Activated T-helper 17 cell treated with anti-CD3 and anti-CD28 coated beads, Interleukin-2, amount 50 U/mL, for 72 hours (primary cell): ENCODE measurements at places on chromosomes 5 and 9.
A peak's percentile ranks its signal among the peaks of the same experiment; 100 is the strongest.

GRCh38 chr5:159398936-159399335 lies 68.6 kb upstream of the IL12B start:
- no peaks in the 10 kb centered on the region for H3K4me1 ChIP-seq
- H3K36me3 ChIP-seq: no peaks in the 10 kb centered on the region
- no peak for ATAC-seq

DNA sequence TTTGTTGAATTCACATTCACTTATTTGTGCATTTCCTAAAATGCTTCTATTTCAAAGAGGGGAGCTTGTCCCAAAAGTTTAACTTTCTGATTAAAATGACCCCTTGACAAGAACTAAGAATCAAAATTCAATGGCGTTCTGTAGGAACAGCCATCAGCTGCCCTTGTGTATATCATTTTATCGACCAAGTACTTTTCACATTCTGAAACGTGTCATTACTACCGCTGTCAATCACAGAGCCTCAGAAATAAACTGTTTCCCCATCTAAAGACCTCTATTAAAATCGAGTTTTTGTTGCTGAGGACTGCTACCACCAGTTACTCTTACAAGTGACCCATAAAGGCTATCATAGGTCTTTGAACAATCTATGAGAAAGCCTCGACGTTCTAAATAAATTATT lies 1.6 kb upstream of the FOXD1 start:
- peaks cover 4% of the 10 kb centered on the region for H3K36me3 ChIP-seq
- ATAC-seq: no peak
- H3K4me3 ChIP-seq: no peak overlapping the region
- no peaks in the 10 kb centered on the region for H3K4me1 ChIP-seq
- H3K27me3 ChIP-seq: peaks cover 49% of the 10 kb centered on the region

DNA sequence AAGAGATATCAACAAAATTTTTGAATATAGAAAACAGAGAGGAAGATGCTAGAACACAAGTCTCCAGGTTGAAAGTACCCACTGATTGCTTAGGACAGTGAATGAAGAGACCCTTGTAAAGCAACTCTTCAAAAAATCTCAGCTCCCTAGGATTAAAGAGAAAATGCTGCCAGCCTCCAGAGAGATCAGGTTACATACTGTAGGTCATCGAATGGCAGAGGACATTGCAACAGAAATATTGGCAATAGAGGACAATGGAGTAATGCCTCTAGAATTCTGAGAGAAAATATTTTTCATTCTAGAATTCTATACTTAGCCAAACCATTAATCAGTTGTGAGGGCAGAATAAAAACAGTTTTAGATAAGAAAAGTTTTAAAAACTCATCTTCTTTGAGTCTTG lies 43.1 kb upstream of the ELL2 start:
- no peak for ATAC-seq
- no peak overlapping the region for H3K27ac ChIP-seq
- no peaks in the 10 kb centered on the region for H3K27me3 ChIP-seq
- H3K36me3 ChIP-seq: no peaks in the 10 kb centered on the region
- no peak overlapping the region for H3K4me3 ChIP-seq

GRCh38 chr5:13613621-13614020 lies 330.9 kb downstream of the DNAH5 start:
- no peaks in the 10 kb centered on the region for H3K27me3 ChIP-seq
- no peak overlapping the region for H3K4me3 ChIP-seq
- no peak overlapping the region for H3K27ac ChIP-seq
- H3K36me3 ChIP-seq: no peaks in the 10 kb centered on the region
- no peak for ATAC-seq
- no peaks in the 10 kb centered on the region for H3K4me1 ChIP-seq

- no peak for ATAC-seq
- H3K4me1 ChIP-seq: no peaks in the 10 kb centered on the region
- peaks cover 9% of the 10 kb centered on the region for H3K27me3 ChIP-seq
- no peak overlapping the region for H3K4me3 ChIP-seq
- H3K27ac ChIP-seq: no peak overlapping the region
Measured at GRCh38 chr9:109254317-109254716, 66.5 kb downstream of the EPB41L4B start.

DNA sequence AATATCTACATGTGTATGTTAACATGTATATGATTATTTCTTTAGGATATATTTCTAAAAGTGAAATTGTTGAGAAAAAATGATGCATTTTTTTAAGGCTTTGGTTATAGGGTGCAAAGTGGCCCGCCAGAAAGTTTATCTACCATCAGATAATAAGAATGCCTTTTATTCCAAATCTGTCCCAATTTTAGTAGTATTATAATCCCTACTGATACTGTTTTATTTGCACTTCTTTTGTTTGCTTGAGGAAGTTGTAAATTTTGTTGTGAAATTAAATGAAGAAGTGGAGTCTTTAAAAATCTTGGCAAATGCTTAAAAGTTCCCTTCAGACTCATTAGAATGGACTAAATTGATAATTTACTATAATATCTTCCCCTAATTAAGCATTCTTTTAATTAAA lies 73.0 kb downstream of the NIPBL start:
- no peaks in the 10 kb centered on the region for H3K27me3 ChIP-seq
- no peak for ATAC-seq
- peaks cover 8% of the 10 kb centered on the region for H3K36me3 ChIP-seq
- H3K27ac ChIP-seq: no peak overlapping the region

GRCh38 chr9:127921557-127922120 lies 4.8 kb upstream of the ST6GALNAC4 start:
- H3K4me1 ChIP-seq: peaks cover 4% of the 10 kb centered on the region
- ATAC-seq: peak; percentile 37
- no peaks in the 10 kb centered on the region for H3K27me3 ChIP-seq

- H3K27me3 ChIP-seq: no peaks in the 10 kb centered on the region
- H3K27ac ChIP-seq: no peak overlapping the region
- no peaks in the 10 kb centered on the region for H3K36me3 ChIP-seq
- H3K4me1 ChIP-seq: no peaks in the 10 kb centered on the region
Measured at GRCh38 chr5:156135531-156135930, 191.4 kb upstream of the SGCD start.

DNA sequence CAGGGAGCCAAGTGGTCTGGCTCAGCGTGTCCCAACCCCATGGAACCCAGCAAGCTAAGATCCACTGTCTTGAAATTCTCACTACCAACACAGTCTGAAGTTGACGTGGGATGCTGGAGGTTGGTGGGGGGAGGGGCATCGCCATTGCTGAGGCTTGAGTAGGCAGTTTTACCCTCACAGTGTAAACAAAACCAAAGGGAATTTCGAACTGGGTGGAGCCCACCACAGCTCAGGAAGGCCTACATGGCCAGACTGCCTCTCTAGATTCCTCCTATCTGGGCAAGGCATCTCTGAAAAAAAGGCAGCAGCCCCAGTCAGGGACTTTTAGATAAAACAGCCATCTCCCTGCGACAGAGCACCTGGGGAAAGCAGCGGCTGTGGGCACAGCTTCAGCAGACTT lies 17.1 kb upstream of the FBXL17 start:
- no peaks in the 10 kb centered on the region for H3K36me3 ChIP-seq
- no peaks in the 10 kb centered on the region for H3K4me1 ChIP-seq
- ATAC-seq: no peak

DNA sequence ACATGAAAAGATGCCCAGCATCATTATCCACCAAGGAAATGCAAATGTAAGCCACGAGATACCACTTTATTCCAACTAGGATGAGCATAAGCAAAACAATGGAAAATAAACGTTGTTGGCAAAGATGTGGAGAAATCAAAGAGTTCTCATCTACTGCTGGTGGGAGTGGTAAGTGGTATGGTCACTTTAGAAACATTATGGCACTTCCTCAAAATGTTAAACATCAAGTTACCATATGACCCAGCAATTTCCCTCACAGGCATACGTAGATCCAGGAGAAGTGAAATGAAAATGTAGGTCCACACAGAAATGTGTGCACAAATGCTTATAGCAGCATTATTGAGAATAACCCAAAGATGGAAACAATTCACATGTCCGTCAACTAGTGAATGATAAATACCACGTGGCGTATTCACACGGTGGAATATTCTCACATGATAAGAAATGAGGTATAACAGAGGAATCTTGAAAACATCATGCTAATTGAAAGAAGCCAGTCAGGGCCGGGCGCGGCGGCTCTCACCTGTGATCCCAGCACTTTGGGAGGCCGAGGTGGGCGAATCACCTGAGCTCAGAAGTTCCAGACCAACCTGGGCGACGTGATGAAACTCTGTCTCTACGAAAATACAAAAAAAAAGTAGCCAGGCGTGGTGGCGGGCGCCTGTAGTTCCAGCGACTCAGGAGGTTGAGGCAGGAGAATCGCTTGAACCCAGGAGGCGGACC lies 16.4 kb upstream of the FLT4 start:
- H3K27ac ChIP-seq: no peak overlapping the region
- no peaks in the 10 kb centered on the region for H3K36me3 ChIP-seq
- peaks cover 4% of the 10 kb centered on the region for H3K4me1 ChIP-seq
- no peak for ATAC-seq
- H3K27me3 ChIP-seq: peaks cover 19% of the 10 kb centered on the region
- no peak overlapping the region for H3K4me3 ChIP-seq

- H3K4me3 ChIP-seq: peak overlapping the region; percentile 89
- H3K27me3 ChIP-seq: no peaks in the 10 kb centered on the region
- peak overlapping the region; percentile 97 for H3K27ac ChIP-seq
- peaks cover 56% of the 10 kb centered on the region for H3K4me1 ChIP-seq
- peak; percentile 23 for ATAC-seq
Measured at GRCh38 chr9:35070823-35071813, 1.3 kb downstream of the VCP start.

- no peak overlapping the region for H3K4me3 ChIP-seq
- H3K27me3 ChIP-seq: peaks cover 17% of the 10 kb centered on the region
- no peak overlapping the region for H3K27ac ChIP-seq
- H3K36me3 ChIP-seq: no peaks in the 10 kb centered on the region
Measured at GRCh38 chr5:171494452-171495121, 75.1 kb downstream of the FGF18 start.

DNA sequence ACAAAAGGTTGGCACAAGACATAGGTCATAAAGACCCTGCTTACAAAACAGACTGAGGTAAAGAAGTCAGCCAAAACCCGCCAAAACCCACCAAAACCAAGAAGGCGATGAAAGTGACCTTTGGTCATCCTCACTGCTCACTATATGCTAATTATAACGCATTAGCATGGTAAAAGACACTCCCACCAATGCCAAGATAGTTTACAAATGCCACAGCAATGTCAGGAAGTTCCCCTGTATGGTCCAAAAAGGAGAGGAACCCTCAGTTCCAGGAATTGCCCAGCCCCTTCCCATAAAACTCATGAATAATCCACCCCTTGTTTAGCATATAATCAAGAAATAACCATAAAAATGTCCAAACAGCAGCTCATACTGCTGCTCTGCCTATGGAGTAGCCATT lies 27.7 kb downstream of the MLLT3 start:
- H3K27ac ChIP-seq: no peak overlapping the region
- no peaks in the 10 kb centered on the region for H3K27me3 ChIP-seq
- H3K36me3 ChIP-seq: peaks cover 18% of the 10 kb centered on the region
- peaks cover 11% of the 10 kb centered on the region for H3K4me1 ChIP-seq

DNA sequence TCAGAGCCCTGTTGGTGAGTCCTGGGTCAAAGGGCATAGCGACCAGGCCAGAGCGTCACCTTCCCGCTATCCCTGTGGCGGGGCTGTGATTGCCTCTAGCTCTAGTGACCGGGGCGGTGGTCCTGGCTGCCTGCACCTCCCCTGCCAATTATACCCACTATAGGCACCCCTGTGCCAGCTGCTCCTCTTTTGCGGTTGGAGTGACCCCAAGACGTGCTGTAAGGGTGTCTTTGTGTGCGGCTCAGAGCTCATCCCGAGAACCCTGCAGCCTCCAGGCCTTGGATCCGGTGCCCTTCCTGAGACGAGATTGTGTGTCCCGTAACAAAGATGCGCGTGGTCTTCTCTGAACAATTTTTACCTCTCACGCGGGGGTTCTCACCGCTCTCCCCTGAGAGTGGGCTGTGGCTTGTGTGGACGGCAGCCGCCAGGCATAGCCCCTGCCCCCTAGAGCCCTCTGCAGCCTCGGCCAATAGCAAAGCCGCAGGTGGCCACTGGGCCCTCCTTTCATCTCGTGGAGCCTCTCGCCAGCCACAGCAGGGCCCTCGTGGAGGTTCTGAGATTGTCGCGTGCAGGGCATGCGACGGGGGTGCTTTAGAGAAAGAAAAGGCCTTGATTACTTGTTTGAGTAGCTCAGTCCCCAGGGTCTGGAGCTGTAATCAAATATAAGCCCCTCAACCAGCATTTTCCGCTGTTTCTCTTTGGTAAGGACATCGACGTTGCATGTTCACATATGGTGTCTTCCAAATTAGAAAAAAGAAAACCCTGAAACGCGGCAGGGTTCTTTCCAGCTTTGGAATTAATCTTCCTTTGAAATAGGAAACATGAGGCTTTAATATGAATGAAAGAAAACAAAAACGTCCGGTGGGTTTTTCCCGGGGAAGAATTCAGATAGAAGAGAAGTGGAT lies 10.7 kb downstream of the NKD2 start:
- no peaks in the 10 kb centered on the region for H3K27me3 ChIP-seq
- no peak for ATAC-seq
- no peaks in the 10 kb centered on the region for H3K4me1 ChIP-seq
- H3K4me3 ChIP-seq: no peak overlapping the region

DNA sequence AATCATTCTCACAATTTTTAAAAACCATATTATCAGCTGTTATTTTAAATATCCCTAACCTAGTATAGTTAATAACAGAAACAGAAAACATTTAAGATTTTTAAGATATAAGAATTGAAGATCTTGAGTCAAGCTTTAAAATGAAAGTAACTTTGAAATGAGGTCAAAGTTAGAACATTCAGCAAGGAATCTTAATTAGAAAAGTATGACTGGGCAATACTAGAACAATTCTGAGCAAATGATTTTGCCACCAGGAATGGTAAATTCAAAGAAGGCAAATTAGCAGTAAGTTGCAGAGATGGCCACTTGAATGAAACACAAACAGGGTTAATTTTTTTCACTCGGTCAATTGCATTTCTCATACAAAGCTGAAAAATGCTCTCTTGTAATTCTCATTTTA lies 117.9 kb downstream of the NXNL2 start:
- no peak overlapping the region for H3K27ac ChIP-seq
- no peak overlapping the region for H3K4me3 ChIP-seq
- H3K36me3 ChIP-seq: no peaks in the 10 kb centered on the region

DNA sequence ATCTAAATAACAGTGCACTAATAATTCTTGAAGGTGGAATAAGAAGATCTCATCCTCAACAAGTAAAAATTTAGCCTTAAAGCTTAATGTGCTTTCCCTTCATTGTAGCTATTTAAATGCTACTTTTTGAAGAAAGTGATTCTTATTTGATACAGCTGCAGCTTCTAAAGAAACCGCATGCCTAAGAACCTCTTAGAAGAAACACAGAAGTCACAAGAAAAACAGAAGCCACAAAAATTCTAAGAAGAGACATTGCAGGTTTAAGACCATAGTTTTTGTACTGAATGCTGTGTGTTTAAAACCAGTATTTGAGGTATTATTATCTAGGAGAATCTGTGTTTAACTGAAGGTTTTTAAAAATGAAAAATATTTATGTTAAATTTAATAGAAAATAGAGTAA lies 68.3 kb downstream of the PPIP5K2 start:
- peaks cover 77% of the 10 kb centered on the region for H3K36me3 ChIP-seq
- H3K27me3 ChIP-seq: no peaks in the 10 kb centered on the region
- H3K27ac ChIP-seq: no peak overlapping the region
- H3K4me3 ChIP-seq: no peak overlapping the region
- no peak for ATAC-seq

GRCh38 chr5:155807884-155808576 lies 518.9 kb upstream of the SGCD start:
- H3K27ac ChIP-seq: no peak overlapping the region
- no peaks in the 10 kb centered on the region for H3K27me3 ChIP-seq
- no peaks in the 10 kb centered on the region for H3K36me3 ChIP-seq
- H3K4me3 ChIP-seq: no peak overlapping the region
- no peak for ATAC-seq
